ENCODE measurements at places on chromosomes 1 and 21. TPM values are rescaled to one million over a fixed set of nuclear protein-coding genes. Genes with fewer than 3 reads are reported as not detected.
A peak's percentile ranks its signal among the peaks of the same experiment; 100 is the strongest.

The OR14K1 gene
- not detected for total RNA-seq

The TNFRSF25 gene
- total RNA-seq = 15.6 TPM

The SERPINC1 gene
- not detected for total RNA-seq

The ABCB10 gene
- 11.9 TPM for total RNA-seq

The TSSK3 gene
- total RNA-seq = not detected

The AADACL3 gene
- total RNA-seq = not detected

GRCh38 chr1:160874935-160875334 is 10.0 kb downstream of the ITLN1 start:
- no peaks in the 10 kb centered on the region for H3K4me1 ChIP-seq
- no peak for DNase-seq
- no peaks in the 10 kb centered on the region for H3K36me3 ChIP-seq
- H3K4me3 ChIP-seq = no peak overlapping the region
- H3K27me3 ChIP-seq = no peaks in the 10 kb centered on the region

DNA sequence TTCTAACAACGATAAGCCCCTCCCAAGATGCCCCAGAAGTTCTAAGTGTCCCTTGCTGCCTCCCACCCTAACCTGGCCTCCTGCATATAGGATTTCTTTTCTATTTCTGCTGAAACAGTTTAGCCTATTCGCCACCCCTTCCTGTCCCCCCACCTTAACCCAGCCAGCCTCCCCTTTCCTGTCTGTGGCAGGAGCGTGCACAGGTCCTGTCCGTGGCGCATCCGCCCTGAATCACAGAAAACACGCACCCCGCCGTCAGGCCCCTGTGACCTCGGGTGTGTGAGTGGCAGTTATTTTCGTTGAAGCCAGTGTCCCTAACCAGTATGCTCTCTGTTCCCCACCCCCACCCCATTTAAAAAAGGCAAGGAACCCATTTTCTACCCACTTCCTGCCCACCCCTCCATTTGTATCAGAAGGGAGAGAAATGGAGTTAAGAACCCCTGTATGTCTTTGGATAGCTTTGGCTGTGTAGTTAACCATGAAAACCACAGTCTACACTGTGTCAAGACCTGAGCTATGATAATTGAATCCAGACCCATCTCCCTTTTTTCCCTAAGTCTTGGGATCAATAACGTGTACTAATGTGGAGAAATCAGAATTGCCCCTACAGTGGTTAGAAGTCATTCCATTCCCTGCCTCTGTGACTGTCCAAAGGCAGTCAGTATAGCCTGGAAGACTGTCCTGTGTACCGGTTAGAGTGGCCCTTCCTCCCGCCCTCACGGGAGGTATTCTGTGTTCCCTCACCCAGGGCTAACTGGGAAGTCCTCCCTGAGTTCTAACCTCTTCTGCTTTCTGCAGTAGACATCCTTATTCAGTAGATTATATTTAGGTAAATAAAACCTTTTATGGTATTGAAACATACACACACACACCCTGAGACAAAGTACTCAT is 1.8 kb downstream of the PLEKHO1 start:
- H3K4me1 ChIP-seq = peaks cover 21% of the 10 kb centered on the region
- peak overlapping the region; percentile 95 for H3K4me3 ChIP-seq
- no peak overlapping the region for H3K27ac ChIP-seq
- no peak for DNase-seq

- no peak overlapping the region for H3K4me3 ChIP-seq
- no peaks in the 10 kb centered on the region for H3K36me3 ChIP-seq
- peaks cover 11% of the 10 kb centered on the region for H3K4me1 ChIP-seq
- H3K27ac ChIP-seq = no peak overlapping the region
These were observed 25.6 kb downstream of the LRRC71 start for GRCh38 chr1:156945881-156946661.

- no peak overlapping the region for H3K4me3 ChIP-seq
- no peaks in the 10 kb centered on the region for H3K36me3 ChIP-seq
- no peak for DNase-seq
- H3K27me3 ChIP-seq = peaks cover 99% of the 10 kb centered on the region
- H3K27ac ChIP-seq = no peak overlapping the region
These were observed 16.2 kb upstream of the PPIE start for GRCh38 chr1:39722495-39722894.

DNA sequence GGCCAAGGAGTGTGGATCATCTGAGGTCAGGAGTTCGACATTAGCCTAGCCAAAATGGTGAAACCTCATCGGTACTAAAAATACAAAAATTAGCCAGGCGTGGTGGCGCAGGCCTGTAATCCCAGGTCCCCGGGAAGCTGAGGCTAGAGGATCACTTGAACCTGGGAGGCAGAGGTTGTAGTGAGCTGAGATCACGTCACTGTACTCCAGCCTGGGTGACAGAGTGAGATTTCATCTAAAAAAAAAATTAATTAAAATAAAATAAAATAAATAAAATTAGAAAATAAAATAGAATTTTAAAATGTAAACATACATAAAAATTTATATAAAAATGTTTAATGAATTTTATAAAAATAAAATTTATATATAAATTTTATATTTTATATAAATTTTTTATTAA is 5.8 kb upstream of the VPS26C start:
- peaks cover 7% of the 10 kb centered on the region for H3K4me1 ChIP-seq
- H3K4me3 ChIP-seq = no peak overlapping the region
- no peak overlapping the region for H3K27ac ChIP-seq

GRCh38 chr1:103002005-103002404 is 106.3 kb downstream of the COL11A1 start:
- no peak overlapping the region for H3K27ac ChIP-seq
- peaks cover 2% of the 10 kb centered on the region for H3K36me3 ChIP-seq
- H3K27me3 ChIP-seq = no peaks in the 10 kb centered on the region
- no peak for DNase-seq

GRCh38 chr21:41582298-41582840 is 74.4 kb upstream of the TMPRSS2 start:
- H3K27ac ChIP-seq = no peak overlapping the region
- H3K27me3 ChIP-seq = no peaks in the 10 kb centered on the region
- no peak for DNase-seq
- H3K4me1 ChIP-seq = peaks cover 6% of the 10 kb centered on the region
- H3K36me3 ChIP-seq = no peaks in the 10 kb centered on the region

- DNase-seq = no peak
- H3K27me3 ChIP-seq = no peaks in the 10 kb centered on the region
- H3K4me3 ChIP-seq = no peak overlapping the region
- H3K36me3 ChIP-seq = no peaks in the 10 kb centered on the region
These were observed 253.0 kb downstream of the GPR52 start for GRCh38 chr1:174700775-174701174.

DNA sequence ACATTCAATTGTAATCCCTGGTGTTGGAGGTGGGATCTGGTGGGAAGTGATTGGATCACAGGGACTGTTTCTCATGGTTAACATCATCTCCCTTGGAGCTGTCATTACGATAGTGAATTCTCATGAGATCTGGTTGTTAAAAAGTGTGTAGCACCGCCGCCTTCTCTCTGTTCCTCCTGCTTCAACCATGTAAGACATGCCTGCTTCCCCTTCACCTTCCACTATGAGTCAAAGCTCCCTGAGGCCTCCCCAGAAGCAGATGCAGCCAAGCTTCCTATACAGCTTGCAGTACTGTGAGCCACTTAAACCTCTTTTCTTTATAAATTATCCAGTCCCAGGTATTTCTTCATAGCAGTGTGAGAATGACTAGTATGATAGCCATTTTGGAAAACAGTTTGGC is 30.1 kb upstream of the TRIM62 start:
- no peaks in the 10 kb centered on the region for H3K36me3 ChIP-seq
- no peaks in the 10 kb centered on the region for H3K27me3 ChIP-seq
- no peak overlapping the region for H3K27ac ChIP-seq
- no peak overlapping the region for H3K4me3 ChIP-seq
- no peaks in the 10 kb centered on the region for H3K4me1 ChIP-seq
- no peak for DNase-seq

DNA sequence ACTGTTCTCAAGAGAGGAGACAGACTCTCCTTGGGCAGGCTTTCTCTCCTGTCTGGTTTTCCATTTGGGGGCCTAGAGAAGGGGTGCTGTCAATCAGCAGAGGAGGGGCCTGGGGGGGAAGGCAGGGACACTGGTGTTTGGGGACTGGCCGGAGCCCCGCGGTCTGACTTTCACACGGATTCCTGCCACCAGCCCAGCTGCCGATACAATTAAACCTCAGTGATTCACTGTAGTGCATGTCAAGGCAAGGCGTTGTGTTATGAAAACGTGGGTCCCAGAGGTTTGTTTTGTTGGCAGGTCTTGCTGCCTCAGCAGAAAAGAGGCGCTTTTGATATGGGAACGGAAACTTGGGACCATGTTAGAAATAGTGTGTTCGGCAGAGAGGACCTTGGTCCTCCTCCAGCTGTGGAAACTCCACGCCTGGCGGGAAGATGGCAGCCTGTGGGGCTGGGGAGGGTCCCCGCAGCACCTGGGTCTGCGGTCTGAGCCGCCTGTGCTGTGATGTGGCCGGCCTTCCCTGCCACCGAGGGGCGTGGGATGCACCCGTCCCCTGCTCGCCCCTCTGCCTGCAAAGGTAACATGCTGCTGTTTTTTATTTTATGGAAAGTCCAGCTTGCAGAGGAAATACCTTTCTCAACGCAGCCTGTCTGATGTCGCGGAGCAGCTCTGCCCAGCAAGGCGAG is 47.6 kb downstream of the SPSB1 start:
- no peaks in the 10 kb centered on the region for H3K27me3 ChIP-seq
- no peak overlapping the region for H3K4me3 ChIP-seq
- H3K36me3 ChIP-seq = no peaks in the 10 kb centered on the region
- H3K27ac ChIP-seq = no peak overlapping the region

GRCh38 chr1:42272920-42273319 is 62.1 kb downstream of the FOXJ3 start:
- no peak overlapping the region for H3K27ac ChIP-seq
- H3K36me3 ChIP-seq = peaks cover 5% of the 10 kb centered on the region
- DNase-seq = no peak
- H3K4me3 ChIP-seq = no peak overlapping the region
- H3K27me3 ChIP-seq = no peaks in the 10 kb centered on the region

GRCh38 chr1:161000736-161001480 is 20.0 kb downstream of the F11R start:
- no peak overlapping the region for H3K27ac ChIP-seq
- H3K36me3 ChIP-seq = no peaks in the 10 kb centered on the region
- H3K4me3 ChIP-seq = no peak overlapping the region
- H3K27me3 ChIP-seq = no peaks in the 10 kb centered on the region
- DNase-seq = no peak

Measured in neural progenitor cell (in vitro differentiated cells).